ENCODE measurements at places on chromosomes 12 and 14. TPM values are rescaled to one million over a fixed set of nuclear protein-coding genes. Genes with fewer than 3 reads are reported as not detected.

DNA sequence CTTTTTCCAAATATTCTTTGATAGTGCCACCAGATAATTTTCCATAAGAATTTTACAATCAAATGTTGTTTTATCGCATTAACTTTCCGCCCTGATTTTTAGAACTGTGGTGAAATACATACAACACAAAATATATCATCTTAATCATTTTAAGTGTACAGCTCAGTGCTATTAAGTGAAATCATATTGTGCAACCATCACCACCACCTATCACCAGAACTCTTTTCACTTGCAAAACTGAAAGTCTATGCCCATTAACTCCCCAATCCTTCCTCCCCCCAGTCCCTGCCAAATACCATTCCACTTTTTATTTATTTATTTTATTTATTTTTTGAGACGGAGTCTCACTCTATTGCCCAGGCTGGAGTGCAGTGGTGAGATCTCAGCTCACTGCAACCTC, 36.6 kb downstream of the CDKL1 start:
- DNase-seq, result no peak

GRCh38 chr12:1681493-1681807, 9.4 kb upstream of the ADIPOR2 start:
- no peak for DNase-seq

DNA sequence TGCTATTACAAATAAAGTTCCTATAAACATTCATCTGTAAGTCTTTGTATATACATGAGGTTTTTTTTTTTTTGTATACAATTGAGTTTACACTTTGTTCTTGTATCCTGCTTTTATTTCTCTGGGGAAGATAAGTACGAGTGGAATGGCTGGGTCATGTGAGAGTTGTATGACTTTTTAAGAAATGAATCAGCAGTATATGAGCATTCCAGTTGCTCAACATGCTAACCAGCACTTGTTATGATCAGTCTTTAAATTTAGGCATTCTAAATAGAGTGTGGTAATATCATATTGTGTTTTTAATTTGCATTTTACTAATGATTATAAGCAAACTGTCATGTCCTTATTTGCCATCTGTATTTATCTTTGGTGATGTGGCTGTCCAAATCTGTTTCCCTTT, 44.7 kb upstream of the AMIGO2 start:
- no peak for DNase-seq

- DNase-seq, result no peak
Measured at GRCh38 chr12:71392521-71393145, 47.0 kb upstream of the LGR5 start.

DNA sequence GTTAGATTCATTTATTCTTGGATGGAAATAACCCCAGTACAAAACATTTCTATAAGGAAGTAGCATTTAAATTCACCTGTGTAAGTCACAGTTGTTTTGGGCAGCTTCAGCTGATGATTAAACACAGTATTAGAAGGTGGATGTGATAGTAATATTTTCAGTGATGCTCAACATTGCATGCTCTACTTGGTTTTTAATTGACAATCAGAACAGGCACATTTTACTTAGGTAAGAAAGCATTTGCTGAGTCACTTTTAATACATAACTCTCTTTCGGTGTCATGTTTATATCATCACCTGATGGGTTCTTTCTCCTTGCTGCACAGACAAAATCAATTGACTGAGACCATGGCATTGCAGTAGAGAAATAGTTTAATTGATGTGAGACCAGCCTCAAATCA, 80.7 kb downstream of the CMAS start:
- DNase-seq, result no peak

- DNase-seq, result no peak
Measured at GRCh38 chr14:95352481-95352880, 32.8 kb upstream of the CLMN start.

DNA sequence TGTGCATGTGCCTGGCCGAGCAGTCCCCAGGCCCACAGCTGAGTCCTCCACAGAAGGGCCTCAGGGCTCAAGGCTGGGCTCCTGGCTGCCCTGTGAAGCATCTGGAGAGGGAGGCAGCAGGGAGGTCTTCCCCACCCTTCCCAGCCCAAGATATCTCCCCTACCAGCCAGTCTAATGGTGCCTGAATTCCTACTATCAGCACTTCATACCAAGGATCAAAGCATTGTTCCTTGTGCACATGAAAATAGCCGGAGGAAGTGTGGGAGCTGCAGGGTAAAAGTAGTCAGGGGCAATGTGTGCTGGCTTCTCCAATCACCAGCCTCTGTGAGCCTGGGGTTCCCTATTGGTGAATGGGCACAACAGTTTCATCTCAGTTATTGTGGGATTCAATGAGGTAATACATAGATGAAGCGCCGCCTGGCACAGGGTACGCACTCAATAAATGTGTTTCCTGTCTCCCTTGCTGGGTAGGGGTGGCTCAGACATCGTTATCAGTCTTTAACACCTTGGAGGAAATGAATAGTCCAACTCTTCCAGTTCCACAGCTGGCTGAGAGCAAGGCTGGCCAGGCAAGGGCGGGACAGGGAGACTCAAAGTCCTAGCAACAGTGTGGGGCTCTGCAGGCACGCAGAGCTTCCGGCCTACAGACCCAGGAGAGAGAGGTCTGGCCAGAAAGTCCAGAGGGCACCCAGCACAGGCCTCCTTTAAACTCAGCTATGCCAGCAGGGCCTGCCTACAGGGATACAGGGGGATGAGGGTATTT, 39.1 kb upstream of the PNMA1 start:
- DNase-seq, result no peak

GRCh38 chr12:98771811-98772752, 127.0 kb downstream of the APAF1 start:
- DNase-seq, result no peak

- no peak for DNase-seq
Measured at GRCh38 chr14:42141328-42141727, 534.7 kb downstream of the LRFN5 start.

GRCh38 chr12:107377596-107378385, 284.4 kb upstream of the CRY1 start:
- DNase-seq, result no peak

- DNase-seq, result no peak
Measured at GRCh38 chr12:96427269-96427729, 27.1 kb upstream of the CDK17 start.

GRCh38 chr12:127716166-127716565, 550.8 kb upstream of the TMEM132C start:
- no peak for DNase-seq

- DNase-seq, result no peak
Measured at GRCh38 chr12:23350808-23351207, 598.7 kb downstream of the SOX5 start.

DNA sequence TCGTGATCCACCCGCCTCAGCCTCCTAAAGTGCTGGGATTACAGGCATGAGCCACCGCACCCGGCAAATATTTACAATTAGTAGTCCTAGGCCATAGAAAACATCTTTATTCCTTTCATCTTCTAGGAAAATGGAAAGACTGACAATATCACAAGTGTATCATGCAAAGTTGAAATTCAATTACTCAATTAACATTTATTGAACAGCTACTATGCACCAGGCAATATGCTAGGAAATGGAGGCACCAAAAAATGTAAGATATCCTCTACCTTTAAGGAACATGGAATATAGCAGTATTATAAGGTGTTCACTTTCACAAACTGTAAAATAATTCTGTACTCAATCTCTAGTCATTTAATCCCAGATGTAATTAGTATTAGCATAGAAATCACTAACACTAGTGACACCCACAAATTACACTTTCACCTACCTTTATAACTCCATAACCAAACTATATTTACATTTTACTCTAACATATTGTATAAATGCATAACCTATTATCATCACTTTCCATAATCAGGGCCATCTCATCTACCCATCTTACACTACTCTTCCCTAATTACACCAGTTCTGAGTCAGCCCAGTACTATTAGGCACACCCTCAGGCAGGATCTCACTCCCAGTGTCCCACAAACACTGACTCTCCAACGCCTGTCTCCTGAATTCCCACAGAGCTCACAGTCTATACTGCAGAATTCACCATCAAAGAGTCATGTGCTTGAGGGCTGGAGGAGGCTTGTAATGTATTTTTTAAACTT, 10.4 kb downstream of the CORO1C start:
- no peak for DNase-seq

DNA sequence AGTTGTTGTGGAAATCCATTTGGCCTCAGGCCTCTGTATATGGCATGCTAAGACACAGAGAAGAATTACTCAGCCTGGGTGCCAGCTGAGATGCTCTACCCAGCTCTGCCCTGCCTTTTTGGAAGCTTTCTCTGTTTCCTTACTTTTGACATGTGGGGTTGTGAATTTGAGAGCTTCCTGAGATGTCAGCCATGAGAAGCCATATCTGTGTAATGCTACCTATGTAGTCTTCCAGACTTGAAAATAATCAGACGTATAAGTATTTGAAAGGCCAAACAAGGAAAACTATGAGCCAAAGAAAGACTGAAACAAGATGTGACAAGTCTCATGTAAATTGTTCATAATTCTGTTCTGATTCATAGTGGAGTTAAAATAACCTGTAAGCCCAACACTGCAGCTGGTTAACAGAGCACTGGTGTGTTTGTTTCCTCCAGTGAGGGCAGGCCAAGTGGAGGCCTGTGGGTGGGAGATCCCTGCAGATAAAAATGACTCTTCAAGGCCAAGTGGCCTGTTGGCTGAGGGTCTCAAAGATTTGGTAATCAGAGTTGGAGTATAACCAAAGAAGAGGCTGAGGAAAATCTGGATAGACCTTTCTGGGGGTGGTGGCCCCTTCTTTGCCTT, 94.0 kb downstream of the TMX1 start:
- no peak for DNase-seq

DNA sequence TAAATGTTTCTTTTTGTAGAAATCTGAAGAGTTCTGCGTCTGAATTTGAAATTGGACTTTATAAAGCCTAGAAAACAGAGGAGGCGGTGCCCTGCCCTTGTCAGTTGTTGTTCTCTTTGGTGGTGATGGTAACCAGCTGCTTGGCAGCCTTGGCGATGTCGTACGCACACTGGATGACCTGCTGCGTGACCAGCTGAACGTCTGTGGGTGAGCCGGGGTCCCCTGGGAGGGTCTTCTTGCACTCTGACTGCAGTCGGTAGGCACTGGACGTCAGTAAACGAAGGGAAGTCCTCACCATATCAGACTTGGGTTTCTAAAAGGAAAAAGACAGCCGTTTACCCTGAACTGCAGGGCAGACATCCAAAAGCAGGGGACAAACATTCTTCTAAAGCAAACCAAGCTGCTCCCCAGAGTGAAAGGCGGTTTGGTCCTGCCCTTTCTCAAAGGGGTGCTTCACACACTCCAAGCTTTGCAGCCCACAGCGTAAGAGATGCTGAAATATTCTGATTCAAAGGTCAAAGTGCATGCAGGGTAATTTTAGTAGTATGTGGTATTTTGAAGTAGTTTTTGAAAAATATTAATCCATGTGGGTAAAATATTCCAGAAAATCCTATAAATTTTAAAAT, 32.9 kb downstream of the TCHP start:
- DNase-seq, result no peak

DNA sequence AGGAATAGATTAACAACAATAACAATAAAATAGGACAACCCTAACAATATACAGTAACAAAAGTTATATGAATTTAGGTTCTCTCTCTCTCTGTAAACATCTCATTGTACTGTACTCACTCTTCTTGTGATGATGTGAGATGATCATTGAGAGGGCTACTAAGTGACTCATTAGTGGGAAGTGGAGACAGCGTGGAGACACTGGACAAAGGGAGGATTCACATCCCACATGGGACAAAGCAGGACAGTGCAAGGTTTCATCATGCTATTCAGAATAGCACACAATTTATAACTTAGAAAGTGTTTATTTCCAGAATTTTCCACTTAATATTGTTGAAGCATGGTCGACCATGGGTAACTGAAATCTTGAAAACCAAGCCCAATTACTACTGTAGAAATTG, 26.0 kb upstream of the SPATA7 start:
- no peak for DNase-seq

DNA sequence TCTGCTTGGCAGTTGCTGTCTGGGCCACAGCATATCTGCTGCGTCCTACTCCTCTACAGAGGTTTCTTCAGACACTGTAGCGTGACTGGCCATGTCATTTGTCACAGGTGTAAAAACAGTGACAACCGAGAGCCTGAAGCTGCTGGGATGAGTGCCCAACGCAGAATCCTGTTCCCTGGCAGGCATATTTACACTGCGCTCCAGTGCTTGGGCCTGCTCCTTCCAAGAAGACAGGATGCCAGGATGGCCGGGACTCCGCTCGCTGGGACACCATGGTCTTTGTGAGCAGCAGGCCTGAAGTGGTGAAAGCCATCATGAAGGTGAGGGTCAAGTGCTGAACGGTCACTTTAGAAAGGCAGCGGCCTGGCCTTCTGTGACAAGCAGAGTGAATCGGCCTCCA, 171.4 kb downstream of the EMP1 start:
- DNase-seq, result no peak

DNA sequence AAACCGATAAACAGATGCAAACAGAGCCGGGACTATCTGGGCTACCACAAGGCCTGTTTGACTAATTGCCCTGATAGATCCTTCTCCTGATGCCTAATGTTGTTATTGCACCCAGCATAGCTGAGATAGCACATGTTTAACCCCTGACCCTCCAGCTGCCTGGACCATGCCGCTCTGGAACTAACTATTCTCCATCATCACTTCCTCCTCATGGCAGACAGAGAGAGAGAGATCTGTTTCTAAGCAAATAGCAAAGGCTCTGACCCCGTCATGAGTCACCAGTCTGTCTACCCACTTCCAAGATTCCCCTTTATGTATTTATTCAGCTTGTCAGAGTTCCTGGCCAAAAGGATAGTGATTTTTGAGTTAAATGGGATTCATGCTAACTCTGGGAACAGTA, 58.2 kb upstream of the FLRT2 start:
- DNase-seq, result no peak

DNA sequence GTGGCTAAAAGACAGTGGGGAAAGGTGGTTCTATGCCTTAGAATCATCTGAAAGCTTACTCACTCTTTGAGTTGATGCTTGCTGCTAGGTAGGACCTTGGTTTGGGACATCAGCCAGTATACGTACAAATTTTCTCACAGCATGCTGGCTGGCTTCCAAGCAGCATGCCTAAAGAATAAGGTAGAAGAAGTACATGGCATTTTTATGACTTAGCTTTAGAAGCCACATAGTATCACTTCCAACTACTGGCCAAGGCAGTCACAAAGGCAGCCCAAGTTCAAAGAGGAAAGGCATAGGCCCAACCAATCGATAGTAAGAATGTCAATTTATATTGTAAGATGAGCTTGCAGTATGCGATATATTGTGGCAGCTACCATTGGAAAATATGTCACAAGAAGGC, 284.2 kb upstream of the CAND1 start:
- no peak for DNase-seq

The PHC1 gene
- total RNA-seq, result 31.0 TPM

The FGF23 gene
- total RNA-seq, result not detected

The FOXM1 gene
- total RNA-seq, result not detected

The NAV3 gene
- 9.7 TPM for total RNA-seq

The IGF1 gene
- total RNA-seq, result 73.5 TPM

The TMTC2 gene
- 6.8 TPM for total RNA-seq

The GUCY2C gene
- not detected for total RNA-seq

The PTCSC3 gene
- not detected for total RNA-seq

The IRAK4 gene
- 7.3 TPM for total RNA-seq

Measured in ascending aorta (tissue), 2 donors.